ENCODE measurements at places on chromosomes 7 and 10.

DNA sequence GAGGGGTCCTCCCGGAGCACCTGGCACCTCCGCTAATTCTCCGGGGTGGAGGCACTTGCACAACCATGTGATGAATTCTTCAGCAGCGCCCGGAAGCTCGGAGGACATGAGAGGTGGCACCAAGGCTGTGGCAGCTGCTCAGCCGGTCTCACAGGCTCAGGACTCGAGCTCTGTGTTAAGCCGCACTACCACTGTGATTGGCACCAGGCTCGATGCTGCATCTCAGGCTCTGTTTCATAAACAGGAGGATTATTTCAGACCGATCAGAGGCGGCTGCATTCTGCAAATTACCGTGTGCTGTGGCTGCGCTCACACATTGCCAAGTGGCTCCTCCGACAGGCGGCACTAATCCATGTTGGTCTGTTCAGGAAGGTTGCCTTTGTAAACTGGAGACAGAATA, 495.2 kb downstream of the DNAJB6 start:
- no peak for DNase-seq

DNA sequence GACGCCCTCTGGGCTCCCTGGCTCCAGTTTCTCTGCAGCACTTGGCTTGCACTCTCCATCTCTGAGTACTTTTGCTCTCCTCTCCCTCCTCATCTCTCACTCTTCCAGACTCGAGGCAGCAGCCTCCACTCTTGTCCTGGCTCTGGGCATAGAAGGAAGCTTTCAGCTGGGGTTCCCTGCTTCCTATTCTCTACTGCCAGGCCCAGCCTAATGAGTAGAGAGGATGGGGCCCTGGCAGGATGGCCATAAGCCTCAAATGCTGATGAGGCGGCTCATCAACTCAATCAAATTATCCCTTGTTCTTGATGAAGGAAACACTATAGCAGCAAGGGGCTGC, 55.8 kb downstream of the NEURL1 start:
- no peak for DNase-seq

DNA sequence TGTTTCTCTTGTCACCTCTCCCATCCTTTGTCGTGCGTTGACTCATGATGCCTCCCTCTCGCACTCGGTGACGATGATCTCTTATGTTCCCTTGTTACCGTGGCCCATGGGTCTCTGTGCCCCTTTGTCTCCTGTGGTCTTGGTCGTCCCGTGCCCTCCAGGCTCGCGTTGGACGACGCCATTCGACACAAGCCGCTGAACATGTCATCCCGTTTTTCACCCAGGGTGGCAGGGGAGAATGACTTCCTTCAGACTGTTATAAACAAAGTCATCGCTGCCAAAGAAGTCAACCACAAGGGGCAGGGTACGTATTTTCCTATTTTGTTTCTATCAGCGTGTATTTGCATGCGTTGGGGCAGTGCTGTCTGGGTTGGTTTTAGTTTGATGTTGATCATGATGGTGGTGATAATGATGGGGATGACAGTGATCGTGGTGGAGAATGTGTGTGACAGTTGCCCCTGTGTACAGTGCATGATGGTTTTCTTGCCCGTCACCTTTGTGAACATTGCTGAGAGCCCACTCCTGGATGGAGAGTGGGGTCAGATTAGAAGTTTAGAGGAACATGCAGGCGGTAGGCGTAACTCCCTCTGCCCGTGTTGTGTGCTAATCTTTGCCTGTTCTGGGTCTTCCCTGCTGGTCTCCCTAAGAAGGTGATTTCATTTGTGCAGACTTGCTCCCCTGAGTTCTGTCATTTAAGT, 107.0 kb downstream of the DOCK1 start:
- no peak for DNase-seq

DNA sequence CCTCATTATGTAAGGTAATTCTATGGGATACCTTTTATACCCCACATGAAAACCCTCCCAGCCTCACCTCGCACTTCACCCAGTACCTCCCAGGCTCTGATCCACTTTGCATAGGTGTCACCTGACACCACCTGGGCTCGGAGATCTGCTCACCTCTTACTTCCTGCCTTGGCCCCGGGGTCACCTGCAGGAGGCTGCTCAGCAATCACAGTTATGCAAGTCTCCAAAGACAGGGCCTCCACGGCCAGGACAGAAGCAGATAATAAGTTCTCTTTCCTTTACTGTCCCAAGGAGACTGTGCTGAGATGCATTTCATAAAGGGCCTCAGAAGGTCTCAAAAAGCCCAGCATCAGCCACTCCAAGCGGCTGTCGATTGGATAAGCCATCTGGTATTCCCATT, 112.4 kb upstream of the PPP2R2D start:
- no peak for DNase-seq

GRCh38 chr7:37633048-37633447, 50.5 kb upstream of the GPR141 start:
- DNase-seq = no peak

GRCh38 chr10:50622706-50623662, 772 bp downstream of the SGMS1 start:
- DNase-seq = no peak

DNA sequence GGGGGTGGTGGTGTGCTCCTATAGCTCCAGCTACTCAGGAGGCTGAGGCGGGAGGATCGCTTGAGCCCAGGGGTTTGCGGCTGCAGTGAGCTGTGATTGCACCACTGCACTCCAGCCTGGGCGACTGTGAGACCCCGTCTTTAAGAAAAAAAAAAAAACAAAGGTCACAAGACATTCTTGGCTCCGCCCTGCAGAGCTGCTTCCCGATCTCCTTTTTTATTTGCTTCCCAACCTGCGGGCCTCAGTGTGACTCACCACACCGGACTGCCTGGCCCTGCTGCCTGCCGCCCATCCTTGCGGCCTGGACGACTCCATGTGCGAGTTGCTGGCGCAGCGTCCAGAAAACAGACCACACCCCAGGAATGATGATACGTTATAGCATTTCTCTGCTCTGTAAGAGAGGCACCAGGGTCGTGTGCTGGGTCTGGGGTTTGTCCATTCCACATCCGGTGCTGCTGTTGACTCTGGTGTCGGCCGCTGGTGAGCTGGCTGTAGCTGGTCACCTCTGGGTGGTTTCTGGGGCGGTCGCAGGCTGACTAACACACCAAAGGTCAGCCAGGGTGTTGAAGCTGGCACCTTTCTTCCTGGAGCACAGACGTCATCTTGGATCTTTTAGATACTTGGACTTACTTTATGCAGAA, 123.6 kb downstream of the TCF7L2 start:
- DNase-seq = peak; percentile 98

DNA sequence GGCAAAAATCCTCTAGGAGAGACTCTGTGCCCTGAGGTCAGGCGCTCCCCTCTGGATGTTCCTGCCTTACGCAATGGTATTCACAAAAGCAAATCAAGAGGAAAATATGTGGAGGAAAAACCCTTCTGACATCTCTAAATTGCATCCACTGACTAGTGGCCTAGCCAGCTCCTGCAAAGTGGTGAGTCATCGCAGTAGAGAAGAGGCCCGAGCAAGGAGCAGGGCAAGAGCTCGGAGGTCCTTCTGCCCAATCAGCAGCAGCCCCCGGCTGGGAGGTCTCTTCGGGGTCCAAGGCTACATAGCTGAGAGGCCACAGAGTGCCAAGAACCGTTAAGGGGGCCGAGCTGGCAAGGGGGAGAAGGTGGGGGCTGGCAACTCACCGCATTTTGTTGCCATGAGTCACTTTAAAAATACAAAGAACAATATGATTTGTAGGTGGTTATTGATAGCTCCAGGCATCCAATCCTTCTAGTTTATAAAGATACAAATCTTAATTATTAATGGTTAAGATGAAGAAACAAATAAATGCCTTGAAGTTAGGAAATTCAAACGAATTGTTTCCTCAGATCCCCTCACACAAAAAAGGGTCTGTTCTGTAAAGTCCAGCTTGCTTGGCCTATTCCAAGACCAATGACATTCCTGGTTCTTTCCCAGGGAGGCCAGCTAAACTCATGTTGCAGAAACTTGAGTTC, 161.6 kb downstream of the PKD1L1 start:
- peak; percentile 95 for DNase-seq

DNA sequence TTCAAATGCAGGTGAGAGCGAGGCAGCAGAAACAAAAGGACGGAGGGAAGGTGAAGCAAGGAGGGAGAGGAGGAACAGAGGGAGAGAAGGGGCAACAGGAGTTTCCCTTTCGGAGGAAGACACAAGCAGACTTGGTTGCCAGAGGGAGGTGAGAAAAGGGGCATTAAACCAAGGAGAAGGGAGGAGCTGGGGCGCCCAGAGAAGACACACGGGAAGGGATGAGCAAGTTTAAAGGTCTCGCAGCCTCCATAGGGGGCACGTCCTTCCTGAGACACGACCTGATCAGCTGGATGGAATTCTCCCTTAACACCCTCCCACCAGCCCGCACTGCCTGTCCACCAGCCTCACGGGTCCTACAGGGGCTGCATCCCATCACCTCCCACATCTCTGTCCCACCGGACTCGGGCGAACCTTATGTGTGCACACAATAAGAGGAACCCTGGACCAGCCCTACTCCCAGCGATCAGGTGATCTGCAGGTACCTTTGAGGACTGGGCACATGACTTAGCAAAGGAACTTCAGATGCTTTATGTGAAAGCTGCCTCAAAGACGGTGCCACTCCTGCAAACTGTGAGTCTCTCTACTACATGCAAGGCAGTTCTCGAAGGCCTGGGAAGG, 251.2 kb downstream of the TNS3 start:
- no peak for DNase-seq

DNA sequence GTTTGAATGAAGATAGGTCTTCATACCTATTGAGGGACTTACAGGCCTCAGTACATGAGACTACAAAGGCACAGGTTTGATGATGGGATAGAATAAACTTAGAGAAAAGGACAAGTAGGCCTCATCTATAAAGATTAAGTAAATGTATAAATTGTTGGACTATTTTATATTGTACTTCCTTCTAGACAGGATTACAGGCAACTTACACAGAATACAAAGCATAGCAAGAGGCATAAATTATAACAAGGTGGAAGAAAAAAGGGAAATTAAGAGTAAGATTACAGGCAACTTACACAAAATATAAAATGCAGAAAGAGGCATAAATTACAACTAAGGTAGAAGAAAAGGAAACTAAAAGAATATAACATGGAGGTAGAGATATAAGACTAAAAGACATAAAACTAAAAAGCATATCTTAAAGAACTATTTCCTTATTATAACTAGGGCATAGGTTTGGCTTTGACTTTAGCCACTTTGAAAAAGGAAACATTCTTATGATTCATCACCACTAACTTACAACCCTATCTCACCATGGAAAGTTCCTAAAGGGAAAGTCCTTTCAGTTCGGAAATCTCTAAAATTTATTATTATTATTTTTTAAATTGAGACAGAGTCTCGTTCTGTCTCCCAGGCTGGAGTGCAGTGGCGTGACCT, 153.1 kb downstream of the GALNT11 start:
- DNase-seq = no peak

GRCh38 chr10:7518693-7519092, 107.9 kb upstream of the SFMBT2 start:
- DNase-seq = no peak

DNA sequence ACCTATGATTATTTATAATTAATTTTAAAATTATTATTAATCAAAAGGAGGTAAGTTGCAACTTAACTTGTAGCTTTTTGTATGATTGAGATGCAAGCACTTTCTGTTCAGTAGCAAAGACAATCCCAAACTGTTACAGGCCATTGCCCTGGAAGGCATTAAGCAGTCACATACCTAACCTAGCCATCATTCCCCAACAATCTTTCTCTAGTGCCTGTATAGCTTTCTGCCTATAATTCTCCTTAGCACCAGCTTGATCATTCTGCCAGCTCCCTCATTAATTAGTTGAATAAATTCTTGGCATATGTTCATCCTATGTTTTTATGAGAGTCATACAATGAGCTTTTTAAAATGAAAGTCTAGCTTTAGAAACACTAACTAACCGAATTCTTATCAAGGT, 178.9 kb upstream of the TMEM106B start:
- DNase-seq = no peak

- no peak for DNase-seq
Observed at GRCh38 chr10:56068040-56068439, 293.0 kb downstream of the ZWINT start.

GRCh38 chr7:123888192-123888591, 36.8 kb upstream of the SPAM1 start:
- DNase-seq = no peak

GRCh38 chr7:93145354-93145753, 2.8 kb downstream of the SAMD9L start:
- DNase-seq = no peak

- DNase-seq = no peak
Observed at GRCh38 chr10:110017052-110017451, 9.3 kb downstream of the ADD3 start.

GRCh38 chr10:64257704-64258103, 736.5 kb downstream of the REEP3 start:
- DNase-seq = no peak

DNA sequence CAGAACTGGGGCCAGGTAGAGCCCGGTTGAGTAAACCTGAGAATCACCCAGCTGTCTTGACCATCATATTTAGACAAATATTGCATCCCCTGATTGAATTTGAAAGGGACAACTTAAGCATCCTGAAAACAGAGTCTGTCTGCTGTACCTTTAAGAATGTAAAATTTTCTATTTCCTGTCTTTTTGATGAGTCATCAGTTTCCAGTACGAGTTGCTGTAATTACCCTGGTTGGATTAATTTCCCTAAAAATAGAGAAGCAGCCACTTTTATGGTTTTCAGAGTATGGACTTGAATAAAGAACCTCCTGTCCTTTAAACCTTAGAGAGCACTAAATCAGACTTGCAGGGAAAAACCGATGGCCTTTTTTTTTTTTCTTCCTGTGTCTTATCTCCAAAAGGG, 164.6 kb upstream of the SH2B2 start:
- no peak for DNase-seq

DNA sequence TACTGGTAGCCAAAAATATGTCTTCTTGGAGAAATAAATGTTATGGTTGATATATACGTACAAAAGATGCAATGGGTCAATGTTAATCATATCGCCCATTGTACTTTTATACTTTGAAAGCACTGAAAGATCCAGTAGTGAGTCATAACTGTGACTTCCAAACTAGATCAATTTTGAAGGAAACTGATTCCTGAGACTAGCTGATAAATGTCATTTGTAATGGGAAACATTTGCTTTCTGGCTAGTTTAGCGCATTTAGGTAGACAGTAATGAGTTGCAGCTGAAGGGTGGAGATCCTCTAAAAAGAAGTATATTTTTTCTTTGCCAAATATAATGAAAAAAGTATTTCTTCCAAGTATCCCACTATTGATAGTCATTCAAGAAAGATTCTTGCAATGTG, 53.5 kb upstream of the ARHGAP21 start:
- DNase-seq = no peak

GRCh38 chr10:104924101-104924795, 283.2 kb downstream of the SORCS3 start:
- no peak for DNase-seq

- DNase-seq = peak; percentile 73
Observed at GRCh38 chr10:92290837-92291615, at the start of the genes CPEB3 and MARCHF5. CPEB3 (minus strand) TSS chr10:92291078; CDS start chr10:92240350, 50,728 bp downstream. MARCHF5 (plus strand) TSS chr10:92291167; CDS start chr10:92291495, 328 bp downstream.

DNA sequence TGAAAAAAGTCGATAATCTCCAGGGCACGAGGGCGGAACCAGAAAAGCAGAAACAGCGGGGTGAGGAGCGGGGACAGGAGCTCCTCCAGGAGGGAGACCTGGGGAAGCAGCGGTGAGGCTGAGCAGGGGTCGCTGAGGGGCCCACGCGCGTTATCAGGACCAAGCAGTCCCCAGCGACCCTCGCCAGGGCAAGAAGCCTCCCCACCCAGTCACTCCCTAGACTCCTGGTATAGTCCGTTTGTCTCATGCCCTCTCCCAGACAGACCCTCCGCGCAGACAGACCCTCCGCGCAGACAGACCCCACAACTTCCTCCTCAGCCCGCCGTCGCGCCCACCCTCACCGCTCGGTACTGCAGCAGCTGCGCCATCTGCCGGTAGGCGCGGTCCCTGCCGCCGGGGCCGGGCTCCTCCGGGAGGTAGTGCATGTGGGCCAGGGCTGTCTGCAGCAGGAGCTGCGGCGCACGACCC, 6.3 kb downstream of the ATG9B start:
- no peak for DNase-seq

GRCh38 chr10:409408-410040, 274.3 kb downstream of the ZMYND11 start:
- DNase-seq = no peak
